ENCODE measurements at places on chromosomes 6 and 20. TPM values are rescaled to one million over a fixed set of nuclear protein-coding genes. Genes with fewer than 3 reads are reported as not detected.

GRCh38 chr6:168695701-168696100 lies 254.7 kb downstream of the SMOC2 start:
- DNase-seq, result no peak

DNA sequence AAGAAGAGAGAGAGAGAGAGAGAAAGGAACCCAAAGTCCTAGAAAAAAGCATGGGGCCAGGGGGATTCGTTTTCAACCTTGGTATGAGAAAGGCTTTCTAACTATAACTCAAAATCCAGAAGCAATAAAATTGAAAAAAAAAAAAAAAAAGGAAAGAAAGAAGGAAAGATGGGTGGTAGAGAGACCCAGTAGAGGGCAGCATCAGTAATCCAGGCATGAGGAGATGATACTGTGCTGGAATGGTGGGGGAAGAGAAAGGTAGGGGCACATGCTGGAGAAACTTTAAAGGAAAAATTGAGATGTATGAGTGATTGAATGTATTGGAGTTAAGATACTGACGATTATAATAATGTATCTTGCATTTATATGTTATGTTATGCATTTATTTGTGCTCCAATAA lies 1040.7 kb upstream of the FLRT3 start:
- DNase-seq, result no peak

DNA sequence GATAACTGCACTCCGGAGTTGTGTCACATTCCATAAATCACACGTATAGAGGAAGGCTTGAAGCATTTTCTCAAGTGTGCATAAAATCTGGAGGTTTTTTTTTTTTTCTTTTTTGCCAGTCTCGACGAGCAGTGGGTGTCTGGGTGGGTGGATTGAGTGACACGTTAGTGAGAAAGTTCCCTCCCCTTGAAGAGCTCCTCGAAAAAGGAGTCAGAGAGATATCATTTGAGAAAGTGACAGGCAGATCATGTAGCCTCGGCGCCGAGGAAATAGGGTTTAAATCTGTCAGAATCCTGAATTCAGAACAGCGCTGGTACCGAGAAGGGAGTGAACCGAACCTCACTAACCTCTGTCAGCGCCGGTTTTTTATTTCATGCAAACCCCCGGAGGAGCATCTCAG lies 269.5 kb upstream of the ARID1B start:
- no peak for DNase-seq

GRCh38 chr6:122806291-122806690 lies 17.2 kb downstream of the SMPDL3A start:
- no peak for DNase-seq

- no peak for DNase-seq
Observed at GRCh38 chr6:35064757-35065440, 76.2 kb downstream of the TCP11 start.

GRCh38 chr20:58709013-58709702 lies 16.6 kb downstream of the NPEPL1 start:
- DNase-seq, result no peak

DNA sequence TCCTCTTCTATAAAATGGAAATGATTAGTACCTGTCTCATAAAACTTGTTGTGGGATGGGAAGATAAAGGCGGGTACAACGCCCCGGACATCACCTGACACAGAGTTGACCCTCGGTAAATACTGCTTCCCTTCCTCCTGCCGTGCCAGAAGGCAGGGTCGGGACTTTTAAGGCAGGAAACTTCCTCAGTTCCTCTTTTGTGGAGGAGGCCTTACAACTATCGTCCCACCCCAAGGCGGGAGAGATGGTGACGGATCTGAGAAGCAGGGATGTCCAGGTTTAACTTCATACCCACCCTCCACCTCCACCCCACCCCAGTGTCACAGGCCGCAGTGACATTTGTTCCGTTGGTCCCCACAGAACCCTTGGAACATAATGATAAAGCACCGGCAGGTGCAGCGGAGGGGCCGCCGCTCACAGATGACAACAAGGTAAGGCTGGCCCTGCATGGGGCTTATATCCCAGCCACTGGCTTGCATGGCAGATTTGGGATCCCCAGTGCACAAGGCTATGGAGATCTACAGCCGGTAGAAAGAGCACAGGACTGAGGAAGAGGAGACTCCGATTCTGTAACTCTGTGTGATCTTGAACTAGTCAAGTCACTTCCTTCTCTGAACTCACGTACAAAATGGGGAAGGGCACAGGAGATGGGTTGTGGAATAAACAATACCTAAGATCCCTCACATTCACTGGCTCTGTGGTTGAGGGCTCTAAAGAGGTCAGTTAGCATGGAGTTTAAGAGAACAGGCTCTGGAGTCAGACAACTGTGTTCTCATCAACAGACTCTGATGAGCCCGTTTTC lies 764 bp downstream of the DNTTIP1 start:
- DNase-seq, result no peak

GRCh38 chr20:47698142-47698541 lies 87.1 kb downstream of the SULF2 start:
- no peak for DNase-seq

DNA sequence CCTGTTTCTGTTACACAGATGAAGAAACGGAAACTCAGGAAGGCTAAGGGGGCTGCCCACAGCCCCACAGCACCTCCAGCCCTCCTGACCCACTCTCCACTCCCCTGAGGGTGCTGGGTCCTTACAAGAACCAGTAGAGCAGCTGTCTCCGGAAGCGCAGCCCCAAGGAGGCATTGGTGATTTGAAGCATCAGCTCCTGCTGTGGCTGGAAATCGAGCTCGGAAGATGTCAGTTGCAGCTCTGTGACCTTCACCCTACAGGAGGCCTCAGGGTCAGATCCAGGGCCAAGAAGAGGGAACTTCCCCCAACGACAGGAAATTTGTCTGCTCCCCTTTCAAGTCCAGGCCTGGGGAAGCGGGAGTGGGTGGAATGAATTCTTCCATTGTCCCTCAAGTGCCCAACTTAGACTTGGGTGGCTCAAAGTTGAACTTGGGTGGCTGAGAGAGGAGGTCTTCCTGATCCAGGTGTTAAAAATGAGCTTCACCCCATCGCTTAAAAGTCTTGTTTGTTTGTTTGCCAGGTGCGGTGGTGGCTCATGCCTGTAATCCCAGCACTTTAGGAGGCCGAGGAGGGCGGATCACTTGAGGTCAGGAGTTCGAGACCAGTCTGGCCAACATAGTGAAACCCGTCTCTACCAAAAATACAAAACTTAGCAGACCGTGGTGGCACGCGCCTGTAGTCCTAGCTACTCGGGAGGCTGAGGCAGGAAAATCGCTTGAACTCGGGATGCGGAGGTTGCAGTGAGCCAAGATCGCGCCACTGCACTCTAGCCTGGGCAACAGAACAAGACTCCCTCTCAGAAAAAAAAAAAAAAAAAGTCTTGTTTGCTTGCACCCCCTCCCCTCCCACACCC lies 1.9 kb downstream of the PLTP start:
- DNase-seq, result no peak

DNA sequence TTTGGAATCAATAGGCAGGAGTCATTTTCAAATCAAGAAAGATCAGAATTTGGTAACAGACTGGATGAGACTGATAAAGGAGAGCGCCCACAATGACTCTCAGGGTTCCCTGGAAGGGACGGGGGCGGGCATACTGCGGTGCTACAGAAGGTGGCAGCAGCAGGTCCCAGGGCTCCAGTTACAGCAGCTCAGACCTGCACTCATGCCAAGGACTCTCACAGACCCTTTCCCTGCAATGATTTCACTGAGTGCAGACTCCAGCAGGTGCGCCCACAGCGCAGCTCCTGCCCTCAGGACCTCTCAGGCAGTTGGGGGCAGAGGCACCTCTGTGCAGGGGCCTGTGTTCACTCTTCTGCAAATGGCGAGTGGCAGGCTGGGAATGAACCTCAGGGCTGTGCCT lies 359.8 kb downstream of the ZFAND3 start:
- no peak for DNase-seq

- no peak for DNase-seq
Observed at GRCh38 chr6:14455427-14455826, 337.9 kb downstream of the CD83 start.

- DNase-seq, result peak; percentile 70
Observed at GRCh38 chr20:53098621-53099020, 126.5 kb downstream of the TSHZ2 start.

DNA sequence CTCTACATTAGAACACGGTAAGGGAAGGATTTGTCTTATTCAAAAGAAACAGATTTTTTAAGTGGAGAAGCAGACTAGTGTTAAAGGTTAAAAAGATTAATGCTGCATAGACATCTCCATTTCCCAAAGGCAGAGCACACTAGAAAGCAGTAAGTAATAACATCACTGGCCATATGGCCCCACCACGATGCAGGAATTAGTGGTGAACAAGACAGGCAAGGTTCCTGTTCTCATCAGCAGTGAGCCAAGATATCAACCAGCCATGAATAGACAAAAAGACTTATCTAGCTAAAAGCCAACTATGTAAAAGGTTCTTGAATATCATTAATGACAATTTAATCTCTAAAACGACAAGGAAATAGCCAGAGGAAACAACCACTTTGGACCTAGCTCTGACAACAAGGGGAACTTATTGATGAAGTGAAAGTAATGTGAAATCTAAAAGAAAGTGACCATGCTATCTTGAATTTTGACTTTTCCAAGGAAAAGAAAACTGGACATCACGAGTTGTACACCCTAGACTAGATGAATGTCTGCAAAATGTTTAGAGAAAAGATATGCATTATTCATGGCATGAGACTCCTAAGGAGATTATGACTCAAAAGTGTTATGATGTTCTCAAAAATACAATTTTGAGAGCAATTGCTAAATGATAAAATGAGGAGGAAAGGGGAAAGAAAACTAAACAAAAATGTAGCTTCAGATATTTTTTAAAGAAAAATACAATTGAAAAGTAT lies 157.9 kb upstream of the STXBP5 start:
- DNase-seq, result no peak

Gene LIN28B
- 0.20 TPM for total RNA-seq

Gene POPDC3
- 5.2 TPM for total RNA-seq

Gene TRDN
- total RNA-seq, result 25.3 TPM

Gene PXMP4
- total RNA-seq, result 12.8 TPM

Gene MAP3K5
- 17.0 TPM for total RNA-seq

Gene TMEM151B
- total RNA-seq, result 0.10 TPM

Gene SHLD1
- 4.5 TPM for total RNA-seq

Gene ROS1
- 0.10 TPM for total RNA-seq
